ENCODE measurements at places on chromosomes 5 and 9.

DNA sequence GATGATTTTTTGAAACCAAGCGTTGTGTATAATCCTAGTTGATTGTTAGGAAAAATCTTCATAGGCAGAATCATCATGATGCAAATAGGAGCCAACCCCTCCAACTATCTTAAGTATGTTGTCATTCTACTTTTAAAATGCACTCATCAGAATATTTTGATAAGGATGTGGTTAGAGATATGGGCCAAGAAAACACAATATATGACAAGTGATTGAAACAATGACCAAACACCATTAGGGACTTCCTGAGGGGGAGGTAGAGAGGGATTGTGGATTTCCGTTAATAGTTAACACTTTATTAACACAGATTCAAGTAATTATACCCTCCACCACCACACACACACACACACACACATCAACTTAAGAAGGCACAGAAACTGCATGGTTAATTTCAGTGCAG, 143.3 kb downstream of the ARSB start:
- no peak for DNase-seq

DNA sequence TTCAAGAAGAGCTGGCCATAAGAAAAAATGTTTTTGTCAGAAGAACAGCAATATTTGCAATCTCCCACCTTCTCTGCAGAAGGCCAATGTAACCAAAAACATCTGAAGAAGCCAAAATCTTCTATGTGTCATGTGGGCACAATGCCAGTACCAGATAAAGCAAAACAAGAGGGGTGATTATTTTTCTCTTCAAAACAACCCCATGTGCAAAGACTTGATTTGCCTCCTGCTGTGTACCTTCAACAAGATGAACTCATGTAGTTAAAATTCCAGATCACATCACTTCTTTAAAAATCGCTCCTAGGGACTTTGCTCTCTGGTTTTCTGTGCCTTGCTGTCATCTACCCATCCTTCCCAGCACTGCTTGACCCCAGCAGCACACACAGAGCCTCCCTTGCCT, 134.0 kb upstream of the MAP3K1 start:
- no peak for DNase-seq

DNA sequence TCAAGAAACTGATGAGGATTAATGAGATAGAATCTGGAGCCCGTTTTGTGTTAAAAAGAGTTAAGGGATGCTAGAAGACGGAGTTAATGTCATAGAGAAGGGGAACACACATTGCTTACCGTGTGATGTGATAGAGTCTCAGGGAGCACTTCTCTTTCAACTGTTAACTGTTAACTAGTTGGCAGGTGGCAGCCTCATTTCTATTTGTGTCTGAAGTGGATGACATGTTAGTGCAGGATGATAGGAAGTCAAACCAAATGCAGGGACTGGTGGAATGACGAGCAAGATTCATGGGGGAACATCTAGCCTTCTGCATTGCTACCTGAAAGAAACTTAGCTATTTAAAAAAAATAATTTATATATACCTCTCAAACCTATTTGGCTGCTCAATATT, 222.7 kb downstream of the MAST4 start:
- no peak for DNase-seq

- DNase-seq: no peak
Observed at GRCh38 chr9:113319054-113319453, 15.9 kb upstream of the RNF183 start.

GRCh38 chr9:114941376-114941775, 11.0 kb upstream of the TNFSF8 start:
- no peak for DNase-seq

DNA sequence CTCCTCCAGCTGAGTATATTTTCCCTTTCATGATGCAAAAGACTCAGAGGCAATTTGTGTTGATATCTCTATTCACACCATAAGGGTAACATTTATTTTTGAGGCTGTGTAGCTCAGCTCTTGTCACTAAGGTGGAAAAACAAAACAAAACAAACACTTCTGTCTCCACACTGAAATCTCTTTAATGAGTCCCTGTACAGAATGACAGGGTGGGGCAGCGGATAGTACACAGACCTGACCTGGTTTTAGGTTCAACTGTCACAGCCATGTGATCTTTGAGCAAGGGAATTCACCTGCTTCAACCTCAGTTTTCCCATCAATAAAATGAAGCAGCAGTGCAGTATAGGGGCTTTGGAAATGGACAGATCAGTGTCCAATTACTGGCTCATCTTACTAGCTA, 29.3 kb downstream of the TLR4 start:
- peak; percentile 43 for DNase-seq

GRCh38 chr9:113868501-113868900, 7.6 kb upstream of the ZNF618 start:
- DNase-seq: no peak

GRCh38 chr5:115600766-115601165, 1.5 kb downstream of the TICAM2 start:
- DNase-seq: no peak

DNA sequence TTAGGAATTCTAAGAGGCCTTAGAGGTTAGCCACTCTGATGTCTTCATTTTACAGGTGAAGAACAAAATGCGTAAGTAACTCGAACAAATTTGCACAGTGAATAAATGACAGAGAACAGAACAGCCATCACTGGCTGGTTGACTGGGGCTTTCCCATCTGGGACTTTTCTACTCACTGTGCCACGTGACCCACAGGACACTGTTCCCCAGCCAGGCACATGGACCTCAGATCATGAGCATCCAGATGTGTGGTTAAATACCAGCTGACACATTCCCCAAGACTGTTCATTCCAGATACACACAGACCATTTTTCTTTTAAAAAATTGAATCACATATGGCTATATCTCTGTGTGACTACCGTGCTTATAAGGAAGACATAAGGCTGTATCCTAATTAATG, 25.8 kb upstream of the MED10 start:
- DNase-seq: no peak
